Stimulated activated CD4-positive, alpha-beta T cell treated with anti-CD3 and anti-CD28 coated beads, TNF-alpha, amount 100 ng/mL, for 1 hour (primary cell): ENCODE measurements at places on chromosomes 7 and 10.

GRCh38 chr10:80382989-80383388 is 25.4 kb upstream of the PRXL2A start:
- DNase-seq = peak; percentile 23

DNA sequence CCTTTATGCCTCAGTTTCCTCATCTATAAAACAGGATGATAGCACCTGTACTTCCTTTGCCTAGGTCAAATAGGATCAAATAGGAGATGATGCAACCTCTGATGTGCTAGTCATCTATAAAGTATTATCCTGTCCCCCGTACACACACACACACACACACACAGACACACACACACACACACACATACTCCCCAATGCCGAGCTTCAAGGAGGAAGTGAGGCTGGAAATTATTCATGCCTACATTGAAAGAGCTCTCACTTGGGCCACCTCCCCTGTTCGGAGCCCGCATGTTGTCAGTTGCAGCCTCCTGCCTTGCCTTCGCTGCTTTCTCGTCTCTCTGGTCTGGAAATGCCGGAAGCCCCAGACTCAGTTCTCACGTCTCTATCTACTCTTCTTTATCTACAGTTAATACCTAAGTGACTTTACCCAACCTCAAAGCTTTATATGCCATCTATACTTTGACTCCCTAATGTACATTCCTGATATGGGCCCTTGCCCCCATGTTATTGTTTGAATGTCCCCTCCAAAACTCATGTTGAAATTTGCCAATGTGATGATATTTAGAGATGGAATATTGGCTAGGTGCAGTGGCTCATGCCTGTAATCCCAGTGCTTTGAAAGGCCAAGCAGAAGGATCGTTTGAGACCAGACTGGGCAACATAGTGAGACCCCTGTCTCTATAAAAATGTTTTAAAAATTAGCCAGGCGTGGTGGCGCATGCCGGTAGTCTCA is 6.9 kb upstream of the UBE2H start:
- DNase-seq = no peak

DNA sequence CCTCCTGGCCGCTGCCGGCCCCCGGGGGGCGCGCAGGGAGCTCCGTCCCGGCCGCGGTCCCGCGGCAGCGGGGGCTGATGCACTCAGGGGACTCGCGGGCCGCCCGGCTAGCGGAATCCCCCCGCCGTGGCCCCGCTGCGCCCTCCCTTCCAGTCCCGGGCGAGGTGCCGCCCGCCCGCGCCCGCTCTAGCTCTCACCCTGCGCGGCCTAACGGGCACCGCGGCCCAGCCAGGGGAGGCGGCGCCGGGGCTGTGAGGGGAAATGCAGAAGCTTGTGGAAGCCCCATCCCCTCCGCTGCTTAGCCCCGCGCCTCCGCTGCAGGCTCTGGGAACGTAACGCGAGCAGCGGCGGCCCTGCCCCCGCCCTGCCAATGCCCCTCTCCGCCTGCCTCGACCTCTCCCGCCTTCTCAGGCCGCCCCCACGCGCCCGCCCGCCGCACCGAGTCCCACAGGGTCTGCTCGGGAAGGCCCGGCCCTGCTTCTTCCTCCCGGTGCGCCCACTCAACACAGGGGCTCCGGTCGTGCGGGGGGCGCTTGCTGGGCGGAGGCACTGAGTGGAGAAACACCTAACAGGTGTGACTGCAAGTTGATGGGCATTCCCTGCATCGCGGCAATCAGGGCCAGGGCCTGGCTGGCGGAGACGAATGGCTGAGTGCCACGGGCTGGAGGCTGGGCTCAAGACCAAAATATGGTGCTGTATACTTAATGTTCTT is 384 bp upstream of the TMEM229A start:
- DNase-seq = no peak

DNA sequence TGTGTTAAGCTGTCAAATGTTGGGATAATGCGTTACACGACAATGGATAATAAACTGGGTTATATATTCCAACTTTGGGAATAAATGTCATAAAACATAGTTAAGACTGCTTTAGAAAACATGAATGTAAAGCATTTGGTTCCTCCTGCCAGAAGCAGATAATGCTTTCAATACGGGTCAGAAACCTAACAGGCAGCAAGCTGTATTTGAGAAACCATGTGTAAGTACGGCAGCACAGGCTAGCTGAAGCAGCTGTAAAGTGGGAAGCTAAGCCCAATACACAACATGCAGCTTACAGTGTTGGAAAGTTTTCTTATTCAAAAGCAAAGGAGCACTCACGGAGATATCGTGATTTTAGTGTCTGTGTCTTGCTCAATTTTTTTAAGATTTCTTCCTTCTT is 46.5 kb downstream of the MALSU1 start:
- DNase-seq = no peak

GRCh38 chr7:16786257-16786656 is 18.5 kb downstream of the AGR2 start:
- no peak for DNase-seq

- no peak for DNase-seq
These were observed 105.5 kb downstream of the WNT2 start for GRCh38 chr7:117217106-117218035.

- DNase-seq = no peak
These were observed 90.9 kb downstream of the COL26A1 start for GRCh38 chr7:101453617-101454016.

DNA sequence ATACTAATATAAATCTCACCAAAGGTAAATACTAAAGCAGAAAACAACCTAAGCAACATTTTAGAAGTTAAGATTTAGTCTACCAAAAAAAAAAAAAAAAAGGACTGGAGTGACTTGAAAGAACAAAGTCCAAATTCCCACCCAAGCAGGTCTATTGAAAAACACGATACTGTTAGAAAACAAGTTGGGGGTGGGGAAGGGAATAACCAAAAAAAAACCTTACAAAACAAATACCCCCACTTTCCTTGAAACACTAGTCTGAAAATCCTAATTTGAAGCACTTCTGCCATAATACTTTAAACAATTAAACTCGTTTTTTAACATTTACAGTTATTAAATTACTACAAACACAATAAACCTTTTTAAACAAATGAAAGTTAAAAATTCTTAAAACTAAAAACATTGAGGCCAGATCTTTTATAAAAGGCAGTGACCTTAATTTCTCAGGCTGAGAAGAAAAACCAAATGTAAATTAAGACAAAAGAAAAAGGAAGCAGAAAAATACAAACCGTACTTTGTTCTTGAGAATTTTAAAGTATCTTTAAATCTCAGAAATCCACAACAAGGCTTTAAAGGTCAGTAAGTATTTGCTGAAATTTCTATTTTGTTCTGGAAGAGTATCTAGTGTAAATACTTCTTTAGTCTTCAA is 135.1 kb downstream of the NRBF2 start:
- DNase-seq = no peak

GRCh38 chr7:11332865-11333228 is 359.2 kb downstream of the PHF14 start:
- no peak for DNase-seq

DNA sequence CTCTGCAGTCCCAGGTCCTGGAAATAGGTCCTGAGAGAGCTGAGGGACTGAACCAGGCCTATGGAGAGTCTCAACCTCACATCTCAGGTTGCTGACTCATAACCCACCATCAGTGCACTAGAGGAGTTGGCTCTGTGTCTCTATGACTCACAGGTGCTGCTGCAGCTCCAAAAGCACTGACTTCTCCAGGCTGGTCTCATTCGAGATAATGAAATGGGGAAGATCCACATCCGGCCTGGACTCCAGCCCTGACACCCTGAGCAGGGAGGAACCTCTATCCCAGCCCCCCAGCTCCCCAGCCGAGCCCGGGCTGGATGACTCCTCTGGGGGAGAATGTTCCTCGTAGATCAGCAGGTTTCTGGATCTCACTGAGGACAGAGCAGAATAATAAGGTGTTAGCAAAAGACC is 35.5 kb upstream of the DGKI start:
- DNase-seq = no peak

DNA sequence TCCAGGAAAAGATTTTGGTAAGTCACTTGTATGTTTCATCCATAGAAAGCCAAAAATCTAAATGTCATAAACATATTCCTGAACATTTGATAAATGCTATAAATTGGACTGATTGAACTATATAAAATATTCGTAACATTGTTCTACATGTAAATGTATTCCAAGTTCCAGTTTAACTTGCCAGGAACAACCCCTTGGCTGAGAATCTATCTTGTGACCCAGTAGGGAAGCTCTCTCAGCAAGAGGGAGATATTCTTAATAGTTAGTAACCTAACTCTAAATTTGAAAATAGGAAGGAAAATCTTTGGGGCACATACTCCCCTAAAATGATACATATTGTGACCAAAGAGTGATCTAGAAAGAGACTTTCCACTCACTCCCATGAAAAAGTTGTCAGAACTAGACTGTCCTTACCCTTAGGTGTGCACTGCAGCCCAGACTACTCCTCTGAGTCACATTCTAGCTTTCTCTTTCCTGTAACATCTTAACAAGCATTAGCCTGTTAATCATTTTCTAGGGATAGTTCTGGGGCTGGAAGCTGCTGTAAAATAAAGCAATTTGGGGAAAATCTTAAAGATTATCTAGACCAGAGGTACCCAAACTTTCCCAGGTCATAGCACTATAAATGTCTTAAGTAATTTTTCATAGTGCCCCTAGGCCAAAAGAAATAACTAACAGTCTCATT is 73.7 kb upstream of the SKAP2 start:
- DNase-seq = no peak

DNA sequence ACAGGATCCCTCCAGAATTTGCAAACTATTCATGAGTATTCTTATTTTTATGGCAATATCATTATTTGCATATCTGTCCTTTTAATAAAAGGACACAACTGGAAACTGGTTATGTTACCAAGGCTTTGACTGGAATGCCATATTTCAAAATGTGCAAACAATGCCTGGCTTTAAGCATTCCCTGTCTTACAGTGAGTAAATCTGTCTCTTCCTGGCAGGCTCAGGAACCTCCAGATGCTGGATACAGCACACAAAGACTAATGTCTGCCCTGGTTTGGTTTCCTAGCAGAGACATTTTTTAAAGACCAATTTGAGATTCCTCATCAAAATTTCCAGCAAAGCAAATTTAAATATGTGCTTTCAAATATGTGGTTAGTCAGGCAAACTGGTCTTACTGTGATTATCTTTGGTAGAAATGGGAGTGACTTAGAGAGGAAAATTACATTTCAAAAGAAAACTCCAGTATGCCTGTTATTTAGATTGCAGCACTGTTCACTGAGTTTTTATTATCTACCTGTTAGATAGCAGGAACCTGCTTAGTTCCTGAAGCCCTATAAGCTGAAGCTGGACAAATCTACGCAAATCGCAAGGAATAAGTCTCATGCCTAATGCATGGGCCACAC is 31.3 kb downstream of the RNF216 start:
- DNase-seq = no peak

GRCh38 chr7:84232646-84233045 is 38.1 kb upstream of the SEMA3A start:
- no peak for DNase-seq

- no peak for DNase-seq
These were observed 1.4 kb upstream of the ZNF212 start for GRCh38 chr7:149238051-149238450.

DNA sequence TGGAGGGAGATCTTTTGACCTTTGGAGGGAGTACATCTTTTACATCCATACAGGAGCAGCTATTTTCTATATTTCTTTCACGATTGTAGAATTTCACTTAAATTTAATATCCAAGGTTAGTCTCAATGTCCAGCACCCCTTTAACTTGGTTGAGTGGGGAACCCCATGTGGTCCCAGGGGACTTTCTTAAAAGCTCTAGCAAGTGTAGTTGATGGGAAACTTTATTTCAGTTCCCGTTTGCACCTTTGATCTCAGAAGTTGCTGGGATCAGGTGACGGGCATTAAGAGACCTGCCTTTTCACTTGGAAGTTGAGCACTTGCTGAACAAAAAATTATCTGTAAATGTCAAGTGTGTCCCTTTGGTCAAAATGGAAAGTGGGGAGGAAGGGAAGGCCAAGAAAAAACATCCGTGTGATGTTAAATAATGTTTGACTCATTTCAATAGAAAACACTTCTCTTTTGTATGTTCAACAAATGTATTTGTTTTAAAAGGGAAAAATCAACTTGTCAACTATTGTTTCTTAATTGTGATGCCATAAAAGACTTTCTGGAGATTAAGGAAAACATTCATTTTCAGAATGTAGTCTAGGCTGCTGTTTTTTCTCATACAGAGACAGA is 370.1 kb upstream of the GALNT17 start:
- DNase-seq = no peak

DNA sequence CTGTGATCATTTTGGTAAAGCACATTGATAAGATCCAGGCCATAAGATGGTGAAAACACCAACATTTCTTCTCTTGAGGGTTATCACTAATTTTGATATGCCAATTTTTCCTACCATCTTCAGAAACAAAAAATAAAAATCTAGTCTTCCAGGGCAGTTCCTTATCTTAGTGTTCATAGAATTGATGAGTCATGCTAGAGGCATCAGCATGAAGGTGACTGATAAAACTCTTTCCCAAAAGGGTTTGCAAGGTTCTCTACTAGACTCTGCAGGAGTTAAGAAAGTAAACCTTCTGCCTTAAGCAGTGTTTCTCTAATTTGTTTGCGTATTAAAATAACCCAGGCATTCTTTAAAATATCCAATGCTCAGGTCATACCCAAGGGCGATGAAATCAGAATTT is 483.1 kb upstream of the CNTNAP2 start:
- DNase-seq = no peak

DNA sequence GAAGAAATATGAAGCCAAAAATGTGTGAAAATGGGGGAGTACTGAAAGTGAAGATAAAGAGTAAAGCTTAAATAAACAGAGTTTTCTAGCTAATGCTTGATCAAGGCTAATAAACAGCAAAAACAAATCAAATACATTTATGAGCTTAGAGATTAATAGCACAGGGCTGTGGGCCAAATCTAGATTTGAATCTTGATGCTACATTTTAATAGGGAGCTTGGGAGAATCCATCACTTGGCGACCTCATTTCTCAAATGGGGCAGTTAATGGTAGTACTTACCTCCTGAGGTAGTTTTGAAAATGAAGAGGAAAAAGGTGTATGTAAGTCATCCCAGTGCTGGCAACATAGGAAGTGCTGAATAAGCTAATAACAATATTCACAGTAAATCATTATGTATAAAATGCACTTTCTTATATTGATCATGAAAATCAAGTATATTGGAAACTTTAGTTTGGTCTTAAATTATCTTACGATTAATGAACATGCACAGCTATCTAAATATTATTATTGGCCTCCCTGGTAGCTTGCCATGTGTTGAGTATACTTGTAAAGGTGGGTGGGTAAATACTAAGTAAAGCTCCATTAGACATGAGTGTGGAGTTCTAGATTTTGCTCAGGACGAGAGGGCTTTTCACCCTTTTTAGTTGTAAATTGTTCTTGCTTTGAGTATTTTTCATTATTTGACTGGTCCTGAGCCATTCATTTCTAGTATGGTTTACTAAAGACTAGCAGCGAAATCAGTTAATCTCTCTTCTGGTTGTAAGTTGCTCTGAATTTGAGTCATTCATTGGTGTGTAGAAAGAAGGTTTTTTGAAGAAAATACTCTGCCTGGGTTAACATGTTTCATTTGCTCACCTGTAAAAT is 5.1 kb downstream of the BICC1 start:
- DNase-seq = no peak

DNA sequence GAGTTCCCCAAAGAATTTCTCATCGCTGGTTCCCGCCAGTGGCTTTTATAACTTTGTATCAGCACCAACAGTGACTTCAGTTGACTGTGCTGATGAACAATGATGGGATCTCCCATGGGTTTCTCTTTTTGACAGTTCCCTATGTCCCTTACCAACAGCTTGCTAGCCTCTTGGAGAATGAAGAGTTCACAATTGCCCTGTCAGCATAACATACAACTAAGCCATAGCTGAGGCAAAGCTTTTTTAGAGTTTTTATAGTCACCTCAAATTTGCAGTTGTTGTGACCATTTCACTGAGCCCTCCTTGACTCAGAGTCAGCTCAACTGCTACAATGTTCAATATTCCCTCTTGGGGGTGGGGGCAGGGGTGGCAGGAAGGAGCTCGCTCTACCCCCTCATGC is 179.8 kb downstream of the TFEC start:
- DNase-seq = no peak
